ENCODE measurements at places on chromosomes 6 and 20.

DNA sequence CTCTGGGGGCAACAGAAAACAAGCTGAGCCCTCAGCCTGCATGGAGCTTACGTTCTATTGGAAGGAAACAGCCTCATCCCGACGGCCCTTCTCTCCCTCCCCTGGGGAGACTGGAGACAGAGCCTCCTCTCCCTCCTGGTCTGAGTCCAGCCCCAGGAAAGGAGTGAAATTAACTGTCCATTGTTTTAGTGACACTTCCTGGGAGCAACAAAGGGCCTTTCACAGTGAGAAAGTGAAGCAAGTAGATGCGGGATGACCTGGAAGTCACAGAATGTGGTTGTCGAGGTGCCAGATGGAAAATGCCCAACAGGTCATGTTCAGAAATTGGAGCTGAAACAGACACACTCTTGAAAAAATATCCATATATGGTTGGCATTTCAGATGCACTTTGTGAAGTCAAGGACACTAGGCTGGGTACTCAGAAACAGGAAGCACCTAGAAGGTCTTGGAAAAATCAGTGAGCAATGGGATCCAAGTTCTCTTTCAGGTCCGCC lies 77.8 kb downstream of the TFAP2C start:
- no peak for DNase-seq

DNA sequence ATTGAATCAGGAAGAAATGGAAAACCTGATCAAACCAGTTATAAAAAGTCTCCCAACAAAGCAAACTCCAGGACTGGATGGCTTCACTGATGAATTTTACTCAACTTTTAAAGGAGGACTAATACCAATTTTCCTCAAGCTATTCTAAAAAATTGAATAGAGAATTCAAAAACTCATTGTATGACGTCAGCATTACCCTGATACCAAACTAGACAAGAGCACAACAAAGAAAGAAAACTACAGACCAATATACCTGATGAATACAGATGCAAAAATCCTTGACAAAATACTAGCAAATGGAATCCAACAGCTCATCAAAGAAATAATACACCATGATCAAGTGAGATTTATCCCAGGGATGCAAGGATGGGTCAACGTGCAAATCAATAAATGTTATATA lies 172.9 kb downstream of the FNDC1 start:
- no peak for DNase-seq

DNA sequence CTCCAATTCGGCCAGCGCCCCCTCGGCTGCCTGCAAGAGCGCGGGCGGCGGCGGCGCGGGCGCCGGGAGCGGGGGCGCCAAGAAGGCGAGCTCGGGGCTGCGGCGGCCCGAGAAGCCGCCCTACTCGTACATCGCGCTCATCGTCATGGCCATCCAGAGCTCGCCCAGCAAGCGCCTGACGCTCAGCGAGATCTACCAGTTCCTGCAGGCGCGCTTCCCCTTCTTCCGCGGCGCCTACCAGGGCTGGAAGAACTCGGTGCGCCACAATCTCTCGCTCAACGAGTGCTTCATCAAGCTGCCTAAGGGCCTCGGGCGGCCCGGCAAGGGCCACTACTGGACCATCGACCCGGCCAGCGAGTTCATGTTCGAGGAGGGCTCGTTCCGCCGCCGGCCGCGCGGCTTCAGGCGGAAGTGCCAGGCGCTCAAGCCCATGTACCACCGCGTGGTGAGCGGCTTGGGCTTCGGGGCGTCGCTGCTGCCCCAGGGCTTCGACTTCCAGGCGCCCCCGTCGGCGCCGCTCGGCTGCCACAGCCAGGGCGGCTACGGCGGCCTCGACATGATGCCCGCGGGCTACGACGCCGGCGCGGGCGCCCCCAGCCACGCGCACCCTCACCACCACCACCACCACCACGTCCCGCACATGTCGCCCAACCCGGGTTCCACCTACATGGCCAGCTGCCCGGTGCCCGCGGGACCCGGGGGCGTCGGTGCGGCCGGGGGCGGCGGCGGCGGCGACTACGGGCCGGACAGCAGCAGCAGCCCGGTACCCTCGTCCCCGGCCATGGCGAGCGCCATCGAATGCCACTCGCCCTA lies 963 bp downstream of the FOXF2 start:
- no peak for DNase-seq

GRCh38 chr6:29965873-29966601 lies 23.7 kb downstream of the HLA-A start:
- peak; percentile 27 for DNase-seq

DNA sequence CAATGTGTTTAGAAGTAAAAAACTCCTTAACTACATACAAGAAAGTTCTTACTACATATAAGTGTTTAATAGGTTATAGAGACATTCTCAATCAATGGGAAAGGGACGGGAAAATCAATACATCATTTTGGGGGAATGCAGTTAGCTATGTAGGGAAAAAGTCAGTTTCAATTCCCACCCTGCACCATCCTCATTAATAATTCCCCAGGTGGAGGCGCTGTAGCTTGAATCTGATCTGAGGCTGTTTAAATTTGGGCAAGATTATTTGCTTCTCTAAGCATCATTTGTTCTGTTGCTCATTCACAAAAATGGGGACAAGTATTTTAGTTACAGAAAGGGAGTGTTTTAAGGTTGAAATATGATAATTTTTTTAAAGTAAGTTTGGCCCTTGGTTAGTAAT lies 19.1 kb downstream of the OLIG3 start:
- no peak for DNase-seq

- DNase-seq: no peak
Measured at GRCh38 chr6:110542311-110543024, 66.1 kb upstream of the SLC22A16 start.

GRCh38 chr20:62970307-62971210 lies 18.1 kb downstream of the SLC17A9 start:
- no peak for DNase-seq

GRCh38 chr20:35837577-35838195 lies 65.9 kb downstream of the PHF20 start:
- no peak for DNase-seq

- no peak for DNase-seq
Measured at GRCh38 chr20:2528671-2529271, 7.6 kb upstream of the TMC2 start.

DNA sequence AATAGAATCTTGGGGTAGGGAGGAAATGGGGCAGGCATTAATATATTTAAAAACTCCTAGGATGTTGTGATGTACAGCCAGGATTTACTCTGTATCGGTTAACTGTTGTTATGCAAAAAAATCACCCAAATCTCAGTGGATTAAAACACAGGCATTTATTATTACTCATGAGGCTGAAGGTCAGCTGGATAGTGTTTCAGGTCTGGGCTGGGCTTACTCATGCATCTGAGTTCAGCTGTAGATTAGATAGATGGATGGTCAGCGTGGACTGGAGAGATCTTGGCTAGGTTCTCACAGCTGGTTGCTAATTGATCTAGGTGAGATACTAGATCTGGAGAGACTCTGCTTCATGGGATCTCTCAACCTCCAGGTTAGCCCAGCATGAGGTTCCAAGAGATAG lies 131.4 kb downstream of the BTBD3 start:
- no peak for DNase-seq

DNA sequence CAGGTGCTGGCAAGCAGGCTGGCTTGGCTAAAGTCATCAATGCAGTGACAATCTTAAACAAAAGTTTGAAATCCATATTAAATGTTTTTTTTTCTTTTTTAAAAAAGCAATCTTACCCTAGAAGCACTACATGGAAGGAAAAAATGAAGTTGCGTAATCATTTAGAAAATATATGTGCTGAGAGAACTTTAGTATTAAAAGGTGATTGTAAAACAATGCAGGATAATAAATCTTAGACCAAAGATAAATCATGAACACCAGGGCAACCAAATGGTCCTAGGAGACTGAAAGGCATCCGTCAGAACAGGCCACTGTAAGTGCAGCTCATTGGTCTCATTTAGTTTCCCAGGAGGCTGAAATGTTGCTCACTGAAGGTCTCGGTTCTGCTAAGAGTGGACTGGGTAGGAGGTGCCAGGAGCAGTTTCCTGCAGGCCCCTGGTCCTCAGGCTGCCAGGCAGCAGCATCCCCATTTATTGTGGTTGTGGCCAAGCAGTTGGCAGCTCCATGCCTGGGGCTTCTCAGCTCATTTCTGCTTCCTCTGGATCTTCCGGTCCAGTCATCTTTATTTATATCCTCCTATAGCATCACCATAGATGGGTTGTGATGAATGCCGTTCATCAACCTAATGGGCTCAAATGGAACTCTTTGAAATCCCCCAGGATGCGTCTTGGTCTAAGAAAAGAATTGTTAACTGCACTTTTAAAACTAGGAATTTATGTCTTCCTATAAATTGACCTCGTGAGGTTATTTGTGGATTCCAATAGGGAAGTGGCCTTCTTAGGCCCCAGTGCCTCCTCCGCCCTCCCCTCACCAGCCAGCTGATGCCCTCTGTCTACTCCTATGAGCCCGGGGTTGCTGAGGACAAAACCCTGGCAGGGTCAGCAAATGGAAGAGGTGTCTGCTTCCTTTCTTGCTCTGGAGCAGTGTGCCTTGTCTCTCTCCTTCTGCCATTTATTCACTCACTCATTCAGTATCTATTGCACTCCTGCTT lies 269.0 kb downstream of the UST start:
- DNase-seq: no peak

- peak; percentile 35 for DNase-seq
Measured at GRCh38 chr6:167733740-167734661, 92.7 kb upstream of the AFDN start.

GRCh38 chr6:141594874-141595273 lies 537.9 kb upstream of the GJE1 start:
- no peak for DNase-seq

DNA sequence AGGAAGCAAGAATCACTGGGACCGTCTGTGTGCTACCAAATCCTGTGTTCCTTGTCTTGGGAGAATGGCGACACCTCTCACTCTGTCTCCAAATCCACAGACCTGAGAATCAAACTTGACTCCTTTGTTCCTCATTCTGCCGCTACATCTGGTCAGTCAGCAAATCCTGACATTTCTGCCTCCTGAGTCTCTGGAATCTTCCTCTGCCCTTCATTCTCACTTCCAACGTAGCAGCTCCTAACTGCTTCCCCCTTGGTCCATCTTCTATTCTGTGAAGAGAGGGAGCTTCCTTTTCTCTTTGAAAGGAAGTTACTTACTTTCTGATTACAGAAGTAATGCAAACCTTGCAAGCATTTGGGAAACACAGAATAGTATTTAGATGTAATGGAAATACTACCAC lies 37.7 kb downstream of the SYTL3 start:
- no peak for DNase-seq

- DNase-seq: no peak
Measured at GRCh38 chr6:169130113-169130512, 123.5 kb downstream of the THBS2 start.

DNA sequence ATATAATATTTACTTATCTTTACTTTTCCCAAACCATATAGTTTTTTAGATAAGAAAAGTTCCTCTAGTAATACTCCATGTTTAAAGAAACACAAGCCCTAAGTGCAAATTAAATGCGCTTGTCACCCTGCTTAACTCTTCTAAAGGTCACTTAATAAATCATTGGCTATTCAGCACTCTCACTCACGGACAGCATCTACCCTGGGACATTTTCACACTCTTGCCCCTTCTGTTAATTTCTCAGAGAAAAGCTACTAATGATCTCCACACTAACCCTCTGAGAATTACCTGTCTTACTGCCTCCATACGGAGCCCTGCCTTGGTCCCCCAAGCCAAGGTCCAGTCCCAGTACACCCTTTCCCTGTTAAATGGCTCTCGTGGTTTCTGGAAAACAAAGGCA lies 102.2 kb downstream of the NRN1 start:
- no peak for DNase-seq

- DNase-seq: no peak
Measured at GRCh38 chr20:53693262-53693871, 99.7 kb upstream of the ZNF217 start.

- DNase-seq: no peak
Measured at GRCh38 chr6:12030993-12031550, 19.0 kb downstream of the HIVEP1 start.

- DNase-seq: no peak
Measured at GRCh38 chr6:46584586-46584985, 68.0 kb downstream of the CYP39A1 start.

GRCh38 chr6:63573076-63573898 lies 1.0 kb downstream of the LOC128125822 start:
- peak; percentile 45 for DNase-seq

GRCh38 chr20:58584881-58585752 lies 66.0 kb upstream of the STX16 start:
- no peak for DNase-seq

GRCh38 chr6:31908791-31909190 lies 6.9 kb upstream of the ZBTB12 start:
- no peak for DNase-seq

- DNase-seq: no peak
Measured at GRCh38 chr6:167053895-167054530, 54.8 kb downstream of the CEP43 start.

- DNase-seq: no peak
Measured at GRCh38 chr6:63910863-63911551, 275.4 kb downstream of the PHF3 start.

GRCh38 chr20:48470141-48470540 lies 357.7 kb downstream of the PREX1 start:
- no peak for DNase-seq

GRCh38 chr20:57415771-57416170 lies 24.6 kb downstream of the RBM38 start:
- no peak for DNase-seq

GRCh38 chr6:149963212-149963461 lies 606 bp upstream of the ULBP1 start:
- no peak for DNase-seq

- no peak for DNase-seq
Measured at GRCh38 chr6:147528511-147529145, 20.1 kb downstream of the SAMD5 start.

DNA sequence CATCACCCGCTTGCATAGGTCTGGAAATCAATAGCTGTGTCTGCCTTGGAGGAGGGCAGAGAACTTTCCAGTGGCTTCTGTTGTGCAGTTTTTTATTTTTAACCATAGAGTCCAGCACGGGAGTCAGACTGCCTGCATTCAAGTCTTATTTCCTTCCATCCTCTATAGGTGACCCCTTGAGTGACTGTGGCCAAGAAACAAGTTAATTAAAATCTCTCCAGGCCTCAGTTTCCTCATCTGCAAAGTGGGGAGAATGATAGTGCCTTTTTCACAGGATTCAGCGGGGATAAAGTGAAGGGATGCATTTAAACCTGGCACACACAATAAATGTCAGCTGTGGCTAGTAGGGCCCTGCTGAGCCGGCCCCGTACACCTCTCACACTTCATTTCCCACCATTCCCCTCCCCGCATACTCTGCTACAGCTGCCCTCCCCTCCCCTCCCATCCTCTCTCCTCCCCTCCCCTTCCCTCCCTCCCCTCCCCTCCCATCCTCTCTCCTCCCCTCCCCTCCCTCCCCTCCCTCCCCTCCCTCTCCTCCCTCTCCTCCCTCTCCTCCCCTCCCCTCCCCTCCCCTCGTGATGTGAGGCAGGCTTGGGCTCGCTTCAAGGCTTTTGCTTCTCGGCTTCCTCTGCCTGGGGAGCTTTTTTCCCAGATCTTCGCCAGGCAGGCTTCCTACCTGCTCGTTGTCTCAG lies 150.5 kb downstream of the TFAP2C start:
- DNase-seq: no peak

GRCh38 chr6:147283460-147283859 lies 79.2 kb downstream of the STXBP5 start:
- no peak for DNase-seq

- no peak for DNase-seq
Measured at GRCh38 chr6:157541618-157542413, 160.8 kb downstream of the ZDHHC14 start.
